WERI-Rb-1 (cell line): ENCODE measurements at places on chromosomes 2 and 18.

- DNase-seq, result no peak
Measured at GRCh38 chr2:53793821-53794220, 7.0 kb downstream of the ERLEC1 start.

GRCh38 chr2:177730363-177730762 lies 337.8 kb downstream of the AGPS start:
- no peak for DNase-seq

GRCh38 chr2:108920686-108921085 lies 68.3 kb downstream of the EDAR start:
- no peak for DNase-seq

- DNase-seq, result no peak
Measured at GRCh38 chr2:38427936-38428335, 50.9 kb upstream of the ATL2 start.

DNA sequence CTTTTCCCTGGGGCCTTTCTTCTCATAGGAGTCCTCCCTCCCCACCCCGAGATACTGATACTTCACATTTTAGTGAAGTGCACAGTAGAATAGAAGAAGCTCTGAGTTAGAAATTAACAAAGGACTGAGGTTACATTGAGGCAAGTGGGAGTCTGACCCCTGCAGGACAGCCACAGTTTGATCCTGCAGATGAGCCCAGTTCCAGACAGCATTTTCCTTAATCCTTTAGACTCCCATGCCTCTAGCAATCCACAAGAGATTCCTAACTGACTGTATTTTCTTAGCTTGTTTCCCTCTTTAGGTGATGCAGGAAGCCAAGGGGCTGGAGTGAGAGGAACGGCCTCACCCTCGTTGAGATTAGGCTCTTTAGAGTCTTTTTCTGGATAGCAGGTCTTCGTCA lies 204.0 kb downstream of the CYRIA start:
- peak; percentile 53 for DNase-seq

DNA sequence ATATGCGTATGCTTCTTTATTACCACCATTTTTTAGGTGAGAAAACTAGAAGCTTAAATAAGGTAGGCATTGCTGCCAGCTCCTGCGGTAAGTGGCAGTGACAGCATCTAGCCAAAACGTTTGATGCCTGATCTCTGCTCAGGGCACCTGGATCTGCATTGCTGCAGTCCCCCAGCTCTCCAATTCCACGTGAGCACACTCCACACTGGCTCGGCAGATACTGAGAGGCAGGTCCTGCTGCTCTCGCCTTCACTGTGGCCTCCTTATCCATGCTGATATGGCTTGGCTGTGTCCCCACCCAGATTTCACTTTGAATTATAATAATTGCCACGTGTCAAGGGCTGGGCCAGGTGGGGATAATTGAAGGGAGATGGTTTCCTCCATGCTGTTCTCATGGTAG lies 160.9 kb downstream of the CTIF start:
- DNase-seq, result no peak

- no peak for DNase-seq
Measured at GRCh38 chr2:31903109-31903780, 107.6 kb downstream of the MEMO1 start.

DNA sequence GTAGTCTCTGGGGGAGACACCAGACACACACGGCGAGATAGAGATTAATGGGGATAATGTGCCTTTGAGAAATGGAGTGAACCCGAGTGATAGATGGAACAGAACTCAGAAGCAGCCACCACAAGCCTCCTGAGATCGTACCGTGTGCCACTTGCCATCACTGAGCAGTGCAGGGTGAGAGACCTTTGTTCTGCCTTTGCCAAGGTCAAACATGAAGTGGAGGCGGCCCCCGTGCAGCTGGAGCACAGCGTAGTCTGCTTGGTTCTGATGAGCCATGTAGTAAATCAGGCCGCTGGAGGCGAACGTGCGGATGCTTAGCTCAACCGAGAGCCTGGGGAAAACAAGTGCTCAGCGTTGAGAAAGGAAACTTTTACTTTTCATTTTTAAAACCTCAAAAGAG lies 167.0 kb downstream of the LAMA1 start:
- no peak for DNase-seq

DNA sequence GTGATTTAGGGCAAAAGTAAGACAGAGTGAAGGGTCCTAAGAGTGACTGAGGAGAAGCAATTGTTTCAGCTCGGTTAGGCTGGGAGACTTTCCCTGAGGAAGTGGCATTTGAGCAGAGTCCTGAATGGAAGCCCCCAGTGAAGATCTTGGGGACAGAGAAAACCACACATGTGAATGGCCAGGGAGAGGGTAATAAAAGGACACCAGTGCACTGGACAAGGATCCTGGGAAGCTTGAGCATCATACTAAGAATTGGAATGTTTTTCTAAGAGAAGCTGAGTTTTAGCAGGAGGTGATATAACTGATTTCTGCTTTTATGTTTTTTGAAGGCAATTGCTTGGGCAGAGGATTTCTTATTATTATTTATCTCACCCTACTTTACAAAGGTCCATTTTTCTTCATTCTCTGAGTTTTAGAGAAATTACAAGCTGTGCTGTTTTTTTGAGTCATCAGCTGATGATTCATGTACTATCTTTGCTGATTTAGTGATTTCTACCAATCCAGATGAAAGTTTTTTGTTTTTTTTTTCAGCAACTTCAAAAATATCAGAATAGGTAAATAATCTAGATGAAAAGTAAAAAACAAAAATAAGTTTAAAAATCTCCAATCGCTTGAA lies 43.5 kb downstream of the MFSD6 start:
- no peak for DNase-seq

DNA sequence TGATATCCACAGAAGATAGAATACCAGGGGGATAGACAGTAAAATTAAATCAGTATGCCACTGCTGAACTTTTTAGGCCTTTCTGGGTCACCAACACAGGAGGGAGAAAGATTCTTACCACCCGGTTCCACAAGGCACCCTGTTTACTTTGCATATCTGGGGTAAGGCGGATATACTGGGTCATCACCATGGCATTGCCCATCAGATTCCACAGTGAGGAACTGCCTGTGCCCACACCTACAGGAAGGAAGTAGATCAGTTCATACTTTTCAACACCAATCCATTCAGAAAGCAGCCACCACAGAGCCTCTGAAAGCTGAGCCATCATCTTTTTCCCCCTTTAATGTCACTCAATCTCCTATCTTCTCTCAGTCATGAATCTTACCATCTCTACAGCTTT lies 2.0 kb downstream of the LMAN2L start:
- no peak for DNase-seq

- no peak for DNase-seq
Measured at GRCh38 chr2:15912203-15912602, 28.1 kb upstream of the MYCN start.

- DNase-seq, result no peak
Measured at GRCh38 chr18:12598181-12598930, 59.6 kb downstream of the SPIRE1 start.

GRCh38 chr2:177568893-177569292 lies 176.3 kb downstream of the AGPS start:
- DNase-seq, result no peak

DNA sequence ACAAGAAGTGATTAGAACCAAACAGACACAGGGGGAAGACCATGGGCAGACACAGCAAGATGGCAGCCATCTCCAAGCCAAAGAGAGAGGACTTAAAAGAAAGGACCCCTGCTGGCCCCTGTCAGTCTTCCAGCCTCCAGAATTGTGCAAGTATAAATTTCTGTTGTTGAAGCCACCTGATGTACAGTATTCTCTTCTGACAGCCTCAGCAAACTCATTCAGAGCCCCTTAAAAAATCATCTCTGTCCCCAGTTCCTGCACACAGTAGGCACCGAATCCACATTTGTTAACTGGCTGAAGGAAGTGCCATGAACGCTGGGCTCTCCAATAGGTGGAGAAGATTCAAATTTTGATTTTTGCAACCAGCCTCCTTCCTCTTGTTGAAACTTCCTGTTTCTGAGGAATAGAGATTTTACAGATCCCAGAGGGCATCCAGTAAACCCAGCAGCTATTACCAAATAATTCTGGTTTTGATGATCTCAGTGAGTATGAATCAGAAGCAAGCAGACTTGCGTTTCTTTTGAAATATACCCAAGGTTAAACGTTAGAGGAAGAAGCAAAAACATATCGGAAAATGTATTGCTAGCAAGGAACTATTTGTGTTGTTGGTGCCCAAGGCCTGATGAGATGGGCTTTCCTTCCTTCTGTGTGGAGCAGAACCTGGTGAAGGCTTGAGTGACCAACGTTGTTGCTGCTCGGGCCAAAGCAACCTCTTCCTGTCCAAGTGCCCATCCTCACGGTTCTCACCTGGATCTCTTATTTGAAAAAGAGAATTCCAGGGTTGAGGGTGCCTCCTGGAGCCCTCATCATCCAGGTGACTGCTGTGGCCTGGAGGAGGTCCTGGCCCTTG lies 47.7 kb upstream of the PLB1 start:
- no peak for DNase-seq

DNA sequence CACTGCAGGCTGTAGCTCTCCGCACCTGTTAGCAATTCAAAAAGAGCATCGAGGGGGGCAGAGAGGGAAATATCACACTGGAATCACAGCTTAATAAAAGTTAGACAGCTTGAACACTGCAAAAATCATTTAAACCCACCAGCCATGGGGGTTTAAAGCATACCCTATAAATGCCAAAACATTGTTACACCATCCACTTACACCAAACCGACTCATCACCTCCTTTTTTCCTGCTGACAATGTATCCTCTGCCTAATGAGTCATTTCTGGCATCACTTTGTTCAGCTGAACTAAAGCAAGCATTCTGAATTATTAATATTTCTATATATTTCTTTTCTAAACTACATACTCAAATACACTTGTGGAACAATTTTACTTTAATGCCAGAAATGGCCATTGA lies 21.6 kb downstream of the MC4R start:
- no peak for DNase-seq

DNA sequence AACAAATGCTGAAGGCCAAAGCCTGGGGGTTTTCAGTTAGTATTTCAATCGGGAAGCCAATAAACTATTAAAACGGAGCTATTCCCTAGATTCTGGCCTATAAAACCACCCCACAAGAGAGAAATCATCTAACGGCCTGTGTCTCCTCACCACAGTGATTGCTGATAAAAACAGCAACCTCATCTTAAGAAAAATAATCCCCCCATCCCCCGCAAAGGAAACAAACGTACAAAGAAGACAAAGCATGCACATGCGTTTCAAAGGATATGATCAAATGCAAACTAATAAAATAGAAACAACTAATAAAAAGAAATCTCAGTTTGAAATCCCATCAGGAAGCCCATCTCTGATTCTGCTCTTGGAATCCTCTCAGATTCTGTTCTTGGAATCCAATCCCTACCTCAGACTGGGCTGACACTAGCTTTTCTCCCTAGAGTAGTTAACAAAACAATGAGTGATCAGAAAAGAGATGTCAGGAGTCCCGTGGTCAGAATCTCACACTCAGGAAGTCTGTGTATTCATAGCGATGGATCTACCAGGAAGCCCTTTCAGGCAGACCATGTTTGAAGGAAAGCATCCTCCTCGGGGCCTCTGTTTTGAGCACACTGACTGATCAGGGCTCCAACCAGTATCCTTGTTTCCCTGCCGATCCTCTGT lies 150.7 kb downstream of the THADA start:
- no peak for DNase-seq

- no peak for DNase-seq
Measured at GRCh38 chr2:44679990-44680389, 261.5 kb upstream of the SIX3 start.

DNA sequence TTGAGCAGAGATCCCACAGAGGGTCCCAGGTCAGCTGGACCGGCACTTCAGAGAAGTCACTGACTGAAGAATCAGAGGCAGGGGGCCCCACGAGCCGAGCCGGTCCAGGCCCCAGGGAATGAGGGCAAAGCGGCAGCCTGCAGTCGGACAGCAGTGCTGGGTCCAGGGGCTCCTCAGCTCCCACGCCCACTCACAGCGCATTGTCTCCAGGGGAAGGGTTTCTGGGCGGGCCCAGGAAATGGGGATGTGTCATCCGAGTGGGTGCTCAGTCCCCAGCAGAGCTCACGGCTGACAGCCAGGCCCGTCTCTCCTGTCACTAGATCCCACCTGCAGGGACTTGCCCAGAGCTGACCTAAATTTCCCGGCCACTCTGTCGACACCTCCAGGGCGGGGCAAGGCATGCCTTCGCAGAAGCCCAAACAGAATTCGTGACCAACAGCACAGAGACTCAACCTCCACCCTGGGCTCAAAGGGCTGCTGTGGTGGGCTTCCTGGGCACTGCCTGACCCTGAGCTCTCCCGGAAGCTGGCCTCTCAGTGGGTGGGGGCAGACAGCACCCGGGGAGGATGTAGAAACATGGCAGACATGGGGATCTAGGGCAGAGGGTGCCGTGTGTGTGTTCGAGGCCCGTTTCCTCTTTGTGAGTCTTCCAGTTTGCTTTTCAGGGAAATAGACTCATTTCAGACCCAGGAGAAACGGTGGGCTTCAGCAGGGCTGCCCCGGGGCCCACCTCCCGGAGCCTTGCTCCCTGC lies 42.1 kb upstream of the TAF1B start:
- peak; percentile 55 for DNase-seq

DNA sequence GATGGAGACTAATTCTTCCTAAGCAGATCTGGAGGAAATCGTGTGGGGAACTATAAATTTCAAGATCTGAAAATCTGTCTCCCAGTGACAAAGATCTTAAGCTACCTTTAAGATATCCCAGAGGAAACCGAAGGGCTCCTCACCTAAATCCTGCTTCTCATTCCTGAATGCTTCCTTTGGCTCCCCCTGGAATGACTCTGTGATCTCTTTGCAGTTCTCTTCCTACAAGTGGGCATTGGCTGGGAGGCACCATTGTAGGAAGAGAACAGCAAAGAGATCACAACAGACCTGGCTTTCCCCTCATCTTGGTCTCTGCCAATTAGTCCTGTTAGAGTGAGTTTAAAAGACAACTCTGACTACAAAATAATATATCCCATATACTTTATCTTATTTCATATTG lies 70.0 kb upstream of the KCNH7 start:
- DNase-seq, result no peak

GRCh38 chr18:41783065-41783818 lies 171.8 kb upstream of the PIK3C3 start:
- DNase-seq, result no peak

DNA sequence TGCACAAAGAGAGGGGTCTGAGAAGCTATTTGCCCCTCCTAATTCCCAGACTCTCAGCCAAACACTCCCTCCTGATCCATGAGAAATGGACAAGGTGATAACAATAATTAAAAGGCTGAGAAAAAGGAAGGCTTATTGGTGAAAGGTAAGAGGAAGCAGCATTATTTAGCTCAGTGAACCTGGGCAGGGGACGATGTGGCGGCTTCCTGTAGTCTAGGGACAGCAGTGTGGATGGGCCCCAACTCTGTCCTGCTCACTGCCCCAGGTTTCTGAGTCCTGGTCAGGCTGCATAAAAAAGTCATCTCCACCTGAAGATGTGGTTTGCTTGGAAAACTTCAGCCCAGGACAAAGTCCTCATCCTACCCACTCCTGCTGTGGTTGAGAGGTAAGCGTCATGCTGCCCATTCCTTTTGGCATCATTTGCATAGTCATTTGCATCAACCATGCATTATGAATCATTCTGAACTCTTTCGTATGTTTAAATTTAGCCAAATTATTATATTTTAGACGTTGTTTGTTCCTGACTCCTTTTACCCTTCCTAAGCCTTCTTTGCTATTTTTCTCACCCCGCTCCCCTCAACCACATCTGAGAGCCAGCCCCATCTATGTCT lies 126.8 kb downstream of the CLIP4 start:
- no peak for DNase-seq

- peak; percentile 96 for DNase-seq
Measured at GRCh38 chr2:218399391-218400166, at the start of gene CTDSP1. CTDSP1 (plus strand) TSS chr2:218399868; CDS start chr2:218400091, 223 bp downstream.
